ENCODE measurements at places on chromosomes 7 and 10.
A peak's percentile ranks its signal among the peaks of the same experiment; 100 is the strongest.

GRCh38 chr7:98236355-98237185 is 15.5 kb downstream of the TECPR1 start:
- no peak for DNase-seq

- no peak for DNase-seq
These were observed 26.1 kb downstream of the GNAT3 start for GRCh38 chr7:80485721-80486120.

DNA sequence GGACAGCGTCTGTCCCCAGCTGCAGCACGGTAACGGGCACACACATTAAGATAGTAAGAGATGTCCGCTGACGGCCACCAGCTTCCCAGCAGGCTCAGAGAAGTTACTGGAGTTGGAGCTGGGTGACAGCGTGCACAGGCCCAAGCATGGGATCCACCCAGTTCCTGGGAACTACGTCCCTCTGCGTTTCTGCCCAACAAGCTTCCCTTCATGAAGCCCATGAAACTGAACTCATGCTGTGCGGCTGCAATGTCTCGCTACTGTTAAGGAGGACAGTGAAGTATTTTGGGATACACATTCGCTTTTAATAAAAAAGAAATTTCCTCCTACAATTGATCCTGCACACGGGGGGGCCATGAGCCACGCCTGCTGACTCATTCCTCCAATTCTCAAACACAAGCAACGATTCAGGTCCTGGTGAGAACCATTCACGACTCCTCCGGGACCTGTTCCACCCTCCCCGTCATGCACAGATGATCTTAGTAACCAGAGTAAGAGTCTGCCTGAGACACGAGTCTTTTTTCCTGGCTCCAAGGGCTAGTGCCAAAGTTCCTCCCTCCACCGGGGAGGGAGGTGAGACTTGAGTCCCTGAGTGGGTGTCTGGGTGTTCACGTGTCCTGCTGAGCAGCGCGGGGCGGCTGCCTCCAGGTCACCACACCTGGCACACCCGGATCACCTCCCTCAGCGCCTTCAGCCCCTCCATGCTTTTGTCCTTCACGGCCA is 2.6 kb downstream of the PSMG3 start:
- no peak for DNase-seq

GRCh38 chr10:113709221-113709838 is 29.6 kb downstream of the CASP7 start:
- no peak for DNase-seq

DNA sequence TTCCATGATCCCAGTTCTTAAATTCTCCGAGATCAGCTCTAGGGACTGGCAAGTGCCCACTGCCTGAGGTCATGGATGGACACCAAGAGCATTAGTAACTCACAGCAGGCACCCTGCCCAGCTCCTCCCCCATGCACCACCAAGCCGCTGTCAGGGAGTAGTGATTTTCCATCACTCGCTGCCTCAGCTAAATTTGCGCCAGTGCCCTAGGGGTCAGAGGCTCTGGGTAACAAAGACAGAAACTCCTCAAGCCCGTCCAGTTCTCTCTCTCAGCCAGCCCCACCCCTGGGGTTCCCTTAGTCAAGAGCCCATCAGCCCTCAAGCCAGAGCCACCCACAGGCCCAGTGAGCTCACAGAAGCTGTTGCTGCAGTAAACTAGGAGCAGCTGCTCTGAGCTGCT is 30.0 kb downstream of the PAX2 start:
- DNase-seq = no peak

- no peak for DNase-seq
These were observed 100.7 kb downstream of the HIP1 start for GRCh38 chr7:75637854-75638593.

DNA sequence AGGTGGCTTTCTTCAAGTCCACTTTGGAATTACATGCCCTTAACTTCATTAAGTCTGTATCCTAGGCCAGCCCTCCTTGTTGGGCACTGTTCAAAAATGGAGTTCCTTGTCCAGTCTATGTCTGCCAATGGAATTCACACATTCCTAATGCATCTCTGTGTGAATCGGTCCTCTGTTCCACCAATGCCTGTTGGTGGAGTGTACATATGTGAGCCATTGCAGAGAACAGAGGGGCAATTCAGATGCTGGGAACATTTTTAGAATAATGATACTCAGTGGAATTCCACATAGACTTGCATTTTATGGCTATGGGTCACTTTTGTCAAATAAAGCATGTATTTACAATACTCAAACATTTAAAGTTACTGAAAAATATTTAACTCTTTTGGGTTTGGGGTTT is 108.3 kb downstream of the COL28A1 start:
- DNase-seq = no peak

DNA sequence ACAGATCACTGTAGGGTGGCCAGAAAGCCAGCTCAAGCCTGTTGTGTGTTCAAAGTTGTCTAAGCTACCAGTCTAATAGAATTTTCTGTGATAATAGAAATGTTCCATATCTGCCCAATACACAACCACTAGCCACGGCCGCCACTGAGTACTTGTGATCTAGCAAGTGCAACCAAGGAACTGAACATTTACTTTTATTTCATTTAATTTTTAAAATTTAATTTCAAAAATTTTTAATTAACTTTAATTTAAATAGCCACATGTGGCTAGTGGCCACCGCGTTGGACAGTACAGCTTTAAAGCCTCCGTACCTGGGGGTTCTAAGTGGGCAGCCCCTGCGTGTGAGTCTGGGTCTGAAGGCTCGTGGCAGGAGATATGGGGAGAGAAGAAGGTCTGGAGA is 60.4 kb downstream of the SH3PXD2A start:
- no peak for DNase-seq

DNA sequence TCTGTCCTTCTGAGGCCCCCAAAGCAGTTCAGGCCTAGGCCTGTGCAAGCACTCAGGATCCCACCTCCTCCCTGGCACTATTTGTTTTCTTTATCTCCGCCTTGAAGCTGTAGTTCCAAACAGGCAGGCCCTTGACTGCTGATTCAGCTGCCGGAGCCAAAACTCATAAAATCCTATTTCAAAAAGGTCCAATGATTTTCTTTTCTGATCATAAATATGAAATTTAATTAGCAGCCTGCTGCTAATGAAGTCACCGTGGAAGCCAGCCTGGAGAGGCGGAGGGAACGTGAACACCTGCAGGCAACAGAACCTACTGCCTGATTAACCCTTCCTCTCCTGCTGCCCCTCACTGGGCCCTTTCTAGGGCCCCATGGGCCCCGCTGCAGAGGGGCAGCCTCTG is 60.1 kb downstream of the CARD11 start:
- DNase-seq = no peak

DNA sequence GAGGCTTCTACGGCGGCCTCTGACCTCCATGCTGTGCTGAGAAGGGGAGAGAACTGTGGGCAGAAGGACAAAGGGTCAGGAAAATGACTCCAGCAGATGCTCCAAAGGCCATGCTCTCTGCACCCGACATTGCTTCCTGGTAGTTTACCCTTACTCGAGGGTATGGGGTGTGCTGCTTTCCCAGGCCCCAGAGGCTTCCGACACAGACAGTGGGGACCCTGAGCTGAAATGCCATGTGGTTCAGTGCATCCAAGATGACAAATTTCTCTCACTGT is 130.9 kb downstream of the PTPN20 start:
- no peak for DNase-seq

GRCh38 chr7:44277851-44278250 is 47.5 kb downstream of the CAMK2B start:
- no peak for DNase-seq

DNA sequence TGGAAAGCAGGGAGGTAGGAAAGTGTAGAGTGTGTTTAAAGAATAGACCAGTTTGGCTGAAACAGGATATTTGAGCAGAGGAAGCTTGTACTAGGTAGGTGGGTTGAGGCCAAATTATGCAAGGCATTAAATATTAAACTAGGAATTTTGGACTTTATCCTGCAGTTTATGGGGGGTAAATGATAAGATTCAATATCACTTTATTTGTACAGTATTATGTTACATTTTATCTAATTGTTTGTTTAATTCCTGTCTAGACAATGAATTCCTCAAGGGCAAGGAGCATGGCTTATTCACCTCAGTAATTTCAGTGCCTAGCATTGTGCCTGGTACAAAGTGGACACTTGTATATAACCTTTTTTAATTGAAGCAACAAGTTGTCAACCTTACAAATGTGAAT is 125.9 kb downstream of the CFTR start:
- DNase-seq = no peak

GRCh38 chr7:57432583-57432982 is 17.4 kb upstream of the ZNF716 start:
- no peak for DNase-seq

- DNase-seq = peak; percentile 77
These were observed 850.9 kb downstream of the LRMDA start for GRCh38 chr10:76282061-76283025.

DNA sequence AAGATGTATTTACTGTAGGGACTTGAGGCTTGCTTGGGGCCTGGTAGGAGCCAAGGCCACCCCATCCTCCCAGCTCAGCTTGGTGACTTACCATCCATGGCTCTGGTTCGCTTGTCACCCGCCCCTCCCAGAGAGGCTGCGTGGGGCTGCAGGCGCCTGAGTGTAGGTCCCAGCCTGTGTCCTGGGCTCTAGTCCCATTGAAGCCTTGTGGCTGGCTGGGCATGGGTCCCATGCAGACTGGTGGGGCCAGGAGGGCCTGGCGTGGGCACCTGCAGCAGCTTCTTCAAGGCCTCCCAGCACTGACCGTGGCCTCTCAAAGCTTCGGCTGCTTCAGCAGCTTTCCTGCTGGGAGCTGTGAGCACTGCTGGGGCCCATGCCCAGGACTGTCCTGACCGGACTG is 118.1 kb downstream of the INPP5A start:
- no peak for DNase-seq

GRCh38 chr10:82267960-82268359 is 393.0 kb downstream of the NRG3 start:
- no peak for DNase-seq

- DNase-seq = no peak
These were observed 162.8 kb upstream of the ZMIZ1 start for GRCh38 chr10:78905957-78906308.

All from left renal cortex interstitium (tissue), 4 donors.